Substantia nigra (tissue), 51 donors: ENCODE measurements at places on chromosomes 4 and X.

DNA sequence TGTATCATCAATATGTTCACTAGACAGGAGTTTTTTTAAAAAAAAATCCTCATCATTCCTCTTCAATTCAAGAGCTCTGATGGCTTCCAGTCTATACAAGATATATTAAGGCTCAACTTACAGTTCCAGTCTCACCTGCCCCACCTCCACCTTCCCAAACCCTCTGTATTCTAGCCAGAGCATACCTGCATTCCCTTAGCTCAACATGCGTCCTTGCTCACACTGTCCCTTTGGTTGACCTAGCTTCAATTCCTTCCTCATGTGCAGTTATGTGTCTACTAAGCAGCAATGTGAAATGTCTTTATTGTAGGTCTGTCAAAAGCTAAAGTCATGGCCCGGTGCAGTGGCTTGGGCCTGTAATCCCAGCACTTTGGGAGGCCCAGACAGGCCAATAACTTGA lies 10.8 kb downstream of the DHX15 start:
- no peak for DNase-seq

GRCh38 chrX:444305-444704 lies 57.6 kb upstream of the PPP2R3B start:
- DNase-seq = no peak

- no peak for DNase-seq
Measured at GRCh38 chr4:124839786-124840390, 127.4 kb upstream of the ANKRD50 start.

DNA sequence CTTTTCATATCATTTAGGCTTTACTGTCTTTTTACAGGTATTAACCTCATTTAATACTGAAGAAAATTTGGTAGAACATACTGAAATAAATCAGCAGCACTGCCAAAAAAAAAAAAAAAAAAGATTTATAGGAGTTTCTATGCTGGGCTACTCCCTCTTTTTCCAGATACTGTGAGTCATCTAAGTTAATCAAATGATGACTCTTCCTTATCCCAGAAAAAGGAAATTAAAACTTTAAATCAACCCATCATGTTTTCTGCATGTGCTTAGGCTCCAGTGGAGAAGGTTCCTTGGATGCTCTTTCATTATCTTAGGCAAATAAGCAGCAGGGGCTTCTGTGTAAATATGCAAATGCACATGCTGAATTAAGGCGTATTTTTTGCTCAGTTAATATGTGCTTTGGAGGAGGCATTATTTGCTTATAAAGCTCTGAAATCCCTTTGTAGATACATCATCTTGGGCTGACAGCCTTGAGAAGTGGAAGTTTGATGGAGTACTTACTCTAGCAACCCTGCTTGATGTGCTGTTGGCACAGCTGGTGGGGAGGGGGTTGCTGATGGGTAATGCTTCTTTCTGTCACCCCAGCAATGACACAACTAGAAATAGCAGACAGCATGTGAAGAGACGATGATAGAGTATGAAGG lies 136.1 kb downstream of the C4orf33 start:
- no peak for DNase-seq

- no peak for DNase-seq
Measured at GRCh38 chrX:137423241-137423640, 142.7 kb upstream of the ZIC3 start.

- DNase-seq = no peak
Measured at GRCh38 chr4:141912831-141913230, 276.4 kb downstream of the IL15 start.
